Stimulated activated CD4-positive, alpha-beta T cell treated with anti-CD3 and anti-CD28 coated beads, Interleukin-4, amount 100 ng/mL, for 4 hours (primary cell): ENCODE measurements at places on chromosomes 16 and 17.

DNA sequence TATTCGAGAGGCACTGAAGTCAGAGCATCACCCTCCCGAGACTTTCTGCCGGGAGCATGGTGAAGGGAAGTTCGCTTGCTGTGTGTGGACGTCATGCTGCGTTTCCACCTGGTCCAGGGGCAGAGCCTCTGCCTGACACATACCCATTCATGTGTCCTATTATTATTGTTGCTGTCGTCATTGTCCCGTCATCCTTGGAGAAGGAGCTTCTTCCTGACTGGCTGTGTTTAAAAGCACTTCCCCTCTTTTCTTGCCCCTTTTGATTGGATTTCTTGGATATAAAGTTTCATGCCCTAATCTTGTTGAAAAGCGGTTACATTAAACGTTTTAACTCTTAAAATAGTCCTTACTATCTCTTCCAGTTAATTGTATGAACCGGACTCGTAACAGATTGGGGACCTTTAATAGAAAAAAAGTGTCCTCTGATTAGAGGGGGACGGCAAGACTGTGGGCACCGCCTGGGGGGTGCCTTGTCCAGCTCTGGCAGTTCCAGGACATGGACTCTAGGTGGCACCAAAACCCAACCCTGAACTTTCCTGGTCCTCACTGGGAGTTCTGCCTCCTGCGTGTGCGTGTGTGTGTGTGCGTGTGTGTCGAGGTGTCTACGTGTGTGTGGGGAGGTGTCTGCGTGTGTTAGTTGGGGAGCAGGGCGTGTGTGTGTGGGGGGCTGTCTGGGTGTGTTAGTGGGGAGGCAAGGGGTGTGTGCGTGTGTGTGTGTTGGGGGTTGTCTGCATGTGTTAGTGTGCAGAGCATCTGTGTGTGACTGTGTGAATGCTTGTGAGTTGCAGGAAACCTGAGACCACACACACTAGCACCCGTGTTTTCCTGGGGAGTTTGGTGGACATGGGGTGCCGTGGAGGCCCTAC lies 133.3 kb upstream of the CIBAR2 start:
- peak; percentile 38 for DNase-seq

GRCh38 chr16:69727916-69728270 lies 1.5 kb upstream of the NQO1 start:
- no peak for DNase-seq

GRCh38 chr16:14373406-14373805 lies 256.7 kb downstream of the PARN start:
- DNase-seq, result no peak

- DNase-seq, result no peak
Observed at GRCh38 chr17:77628035-77628434, 330.5 kb upstream of the TNRC6C start.

GRCh38 chr17:8087952-8088230 lies 375 bp upstream of the ALOX12B start:
- no peak for DNase-seq

GRCh38 chr17:33475594-33475993 lies 182.5 kb upstream of the ASIC2 start:
- DNase-seq, result no peak

DNA sequence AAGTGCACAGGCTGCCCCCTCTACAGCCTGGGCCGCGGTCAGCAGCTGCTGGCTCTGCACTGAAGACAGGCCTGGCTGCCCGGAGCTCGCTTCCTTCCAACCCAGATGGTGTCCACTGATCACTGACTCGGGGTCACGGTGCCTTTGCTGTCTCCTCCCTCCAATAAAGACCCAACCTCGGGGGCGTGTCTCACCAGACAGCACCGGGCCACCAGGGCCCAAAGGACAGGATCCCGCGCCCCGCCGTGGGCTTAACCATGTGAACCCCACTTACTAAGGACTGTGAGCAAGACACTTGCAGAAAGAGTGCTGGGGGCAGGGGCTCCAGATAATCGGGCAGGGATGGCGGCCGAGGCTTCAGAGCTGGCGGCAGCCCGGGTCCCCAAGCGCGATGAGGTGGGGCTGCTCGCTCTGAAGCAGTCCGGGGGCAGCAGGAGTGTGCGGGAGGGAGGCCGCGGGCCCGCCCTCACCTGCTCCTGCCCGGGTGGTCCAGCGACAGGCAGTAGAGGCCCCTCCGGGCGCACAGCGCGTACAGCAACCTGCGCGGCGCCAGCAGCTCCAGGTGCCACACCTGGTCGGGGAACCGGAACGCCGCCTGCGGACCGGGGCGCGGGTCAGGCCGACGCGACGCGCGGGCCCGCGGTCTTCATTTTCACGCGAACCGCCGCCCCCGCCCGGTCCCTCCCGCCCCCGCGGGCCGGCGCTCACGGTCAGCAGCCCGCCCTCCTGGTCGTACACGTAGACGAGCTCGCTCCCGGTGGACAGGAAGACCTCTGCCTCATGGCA lies 502 bp downstream of the FAAP100 start:
- no peak for DNase-seq

DNA sequence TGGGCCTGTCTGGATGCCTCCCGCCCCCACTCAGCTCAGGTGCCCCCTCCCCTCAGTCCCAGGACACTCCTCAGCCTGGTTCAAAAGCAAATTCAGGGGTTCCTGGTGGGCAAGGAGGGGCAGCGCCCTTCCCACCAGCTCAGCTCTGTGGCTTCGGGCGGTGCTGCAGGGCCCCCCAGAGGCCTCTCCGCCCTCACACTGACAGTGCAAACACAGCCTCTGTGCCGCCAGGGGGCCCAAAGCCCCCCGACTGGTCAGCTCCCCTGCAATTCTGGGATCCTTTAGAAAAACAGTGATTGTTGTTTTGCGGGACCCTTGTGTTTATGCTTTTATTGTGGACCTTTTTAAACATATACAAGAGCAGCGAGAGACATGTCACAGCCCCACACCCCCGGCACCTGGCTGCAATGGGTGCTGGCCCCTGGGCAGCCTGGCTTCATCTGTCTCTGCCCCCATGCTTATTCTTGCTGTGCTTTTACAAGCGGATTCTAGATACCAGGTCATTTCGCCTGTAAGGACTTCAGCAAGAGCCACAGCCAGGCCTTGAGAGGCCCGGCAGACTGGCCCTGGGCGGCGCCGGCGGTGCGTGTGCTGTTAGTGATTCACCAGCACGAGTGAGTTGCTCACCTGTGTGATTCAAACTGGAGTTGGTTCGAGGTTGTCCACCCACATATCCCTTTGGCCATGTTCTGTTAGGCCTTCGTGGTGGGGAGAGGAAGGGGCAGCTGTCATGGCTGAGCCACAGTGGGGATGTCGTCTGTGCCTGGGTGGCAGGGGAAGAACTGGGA lies 21.2 kb downstream of the ZNF469 start:
- DNase-seq, result no peak

DNA sequence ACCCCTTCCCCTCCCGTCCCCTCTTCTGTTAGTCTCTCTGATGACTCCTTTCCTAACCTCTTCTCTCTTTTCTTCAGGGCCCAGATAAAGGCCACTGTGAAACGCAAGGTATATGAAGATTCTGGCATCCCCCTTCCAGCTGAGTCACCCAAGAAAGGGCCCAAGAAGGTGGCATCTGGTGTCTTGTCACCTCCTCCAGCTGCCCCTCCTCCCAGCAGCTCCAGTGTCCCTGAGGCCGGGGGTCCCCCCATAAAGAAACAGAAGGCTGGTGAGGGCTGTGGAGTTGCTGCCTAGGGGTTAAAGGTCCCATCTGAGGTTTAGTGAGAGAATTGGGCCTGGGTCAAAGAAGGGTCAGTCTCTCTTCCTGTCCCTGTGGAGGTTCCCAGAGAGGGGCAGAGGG lies 4.0 kb downstream of the RNASEK start:
- DNase-seq, result no peak

GRCh38 chr16:64540434-64540833 lies 581.4 kb downstream of the CDH11 start:
- no peak for DNase-seq

- DNase-seq, result no peak
Observed at GRCh38 chr16:2771496-2772402, 5.3 kb downstream of the ELOB start.

DNA sequence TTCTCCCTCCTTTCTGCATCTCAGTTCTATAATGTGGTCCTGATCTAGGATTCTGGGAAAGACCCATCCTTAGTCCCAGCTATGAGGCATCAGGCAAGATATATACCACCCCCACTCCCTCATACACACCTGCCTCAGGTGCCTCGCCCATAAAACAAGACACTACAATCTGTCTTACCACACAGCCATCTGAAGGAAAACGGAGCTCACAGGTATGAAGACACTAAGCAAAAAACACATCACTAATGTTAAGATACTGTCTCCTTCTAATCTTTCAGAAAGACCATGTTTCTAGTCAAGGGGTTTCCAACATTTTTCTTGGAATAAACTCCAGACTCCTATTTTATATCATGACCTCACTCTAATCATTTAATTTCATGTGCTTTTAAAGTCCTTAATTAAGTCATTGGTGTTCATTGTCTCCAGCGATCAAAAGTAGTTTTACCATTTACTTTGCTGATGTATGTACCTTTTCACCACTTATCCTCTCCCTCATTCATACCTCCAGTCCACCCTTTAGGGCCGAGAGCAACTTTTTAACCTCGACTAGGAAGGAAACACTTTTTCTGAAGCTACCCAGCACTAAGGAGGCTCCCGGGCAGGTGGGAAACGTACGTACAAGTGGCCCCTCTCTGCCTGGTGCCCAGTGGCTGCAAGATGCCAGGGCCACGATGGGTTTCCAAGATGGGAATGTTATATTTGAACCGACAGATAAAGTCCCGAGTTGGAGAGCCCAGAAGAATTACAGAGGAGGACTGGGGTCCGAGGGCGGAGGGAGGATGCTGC lies 979 bp downstream of the MAP3K14 start:
- DNase-seq, result no peak

DNA sequence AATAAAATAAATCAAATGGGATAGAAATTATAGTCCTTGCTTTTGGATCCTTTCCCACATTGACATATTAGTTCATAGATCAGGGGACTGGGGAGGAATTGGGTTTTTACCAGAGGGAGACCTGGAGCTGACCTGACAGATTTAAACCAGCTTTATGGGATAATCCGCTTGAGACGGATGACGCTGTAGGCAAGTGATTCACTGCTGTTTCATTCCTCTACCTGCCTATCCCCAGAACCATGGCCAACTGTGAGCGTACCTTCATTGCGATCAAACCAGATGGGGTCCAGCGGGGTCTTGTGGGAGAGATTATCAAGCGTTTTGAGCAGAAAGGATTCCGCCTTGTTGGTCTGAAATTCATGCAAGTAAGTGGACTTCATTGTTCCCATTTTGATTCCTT lies 2.1 kb downstream of the NME1 start:
- no peak for DNase-seq

- DNase-seq, result no peak
Observed at GRCh38 chr16:476039-476438, 50.6 kb downstream of the RAB11FIP3 start.

DNA sequence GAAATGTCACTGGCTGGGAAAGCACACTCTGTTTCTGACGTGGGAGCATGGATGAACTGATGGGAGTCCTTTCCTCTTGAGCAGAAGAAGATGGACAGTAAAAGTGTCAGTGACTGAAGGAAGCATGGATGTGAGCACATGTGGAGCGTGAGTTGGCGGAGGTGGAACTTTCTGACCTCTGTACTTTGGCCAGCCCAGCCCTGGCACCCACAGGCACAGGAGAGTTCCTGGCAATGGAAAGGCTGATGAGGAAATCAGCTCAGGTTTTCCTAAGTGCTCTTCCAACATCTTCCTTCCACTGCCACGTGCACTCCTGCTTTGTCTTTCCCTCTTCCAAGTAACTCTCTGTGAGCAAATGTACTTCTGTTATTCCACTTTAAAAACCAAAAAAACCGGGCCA lies 276.8 kb downstream of the NTN1 start:
- no peak for DNase-seq

GRCh38 chr17:55570391-55570790 lies 59.1 kb upstream of the SMIM36 start:
- DNase-seq, result no peak

DNA sequence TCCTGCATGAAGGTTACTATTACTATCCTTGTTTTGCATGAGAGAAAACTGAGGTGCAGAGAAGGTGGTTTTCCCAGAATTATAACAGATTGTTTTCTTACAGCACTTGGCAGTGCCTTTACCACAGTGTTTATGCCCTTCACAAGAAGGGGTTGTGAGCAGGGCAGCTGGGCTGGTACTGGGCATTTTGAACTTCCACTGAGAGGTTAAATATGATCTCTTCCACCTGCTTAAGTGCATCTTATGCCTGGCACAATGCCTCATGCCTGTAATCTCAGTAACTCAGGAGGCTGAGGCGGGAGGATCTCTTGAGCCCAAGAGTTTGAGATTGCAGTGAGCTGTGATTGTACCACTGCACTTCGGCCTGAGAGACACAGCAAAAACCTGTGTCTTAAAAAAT lies 36.2 kb downstream of the NDE1 start:
- no peak for DNase-seq

DNA sequence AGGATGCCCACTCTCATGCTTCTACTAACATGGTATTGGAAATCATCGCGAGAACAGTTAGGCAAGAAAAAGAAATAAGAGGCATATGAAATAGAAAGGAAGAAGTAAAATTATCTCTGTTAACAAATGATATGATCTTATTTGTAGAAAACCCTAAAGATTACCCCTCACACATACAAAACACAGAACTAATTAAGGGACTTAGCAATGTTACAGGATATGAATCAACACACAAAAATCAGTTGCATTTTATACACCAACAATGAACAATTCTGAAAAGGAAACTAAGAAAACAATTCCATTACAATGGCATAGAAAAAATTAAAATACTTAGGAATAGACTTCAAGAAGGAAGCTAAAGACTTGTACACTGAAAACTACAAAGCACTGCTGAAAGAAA lies 2.7 kb upstream of the CAPNS2 start:
- DNase-seq, result no peak

DNA sequence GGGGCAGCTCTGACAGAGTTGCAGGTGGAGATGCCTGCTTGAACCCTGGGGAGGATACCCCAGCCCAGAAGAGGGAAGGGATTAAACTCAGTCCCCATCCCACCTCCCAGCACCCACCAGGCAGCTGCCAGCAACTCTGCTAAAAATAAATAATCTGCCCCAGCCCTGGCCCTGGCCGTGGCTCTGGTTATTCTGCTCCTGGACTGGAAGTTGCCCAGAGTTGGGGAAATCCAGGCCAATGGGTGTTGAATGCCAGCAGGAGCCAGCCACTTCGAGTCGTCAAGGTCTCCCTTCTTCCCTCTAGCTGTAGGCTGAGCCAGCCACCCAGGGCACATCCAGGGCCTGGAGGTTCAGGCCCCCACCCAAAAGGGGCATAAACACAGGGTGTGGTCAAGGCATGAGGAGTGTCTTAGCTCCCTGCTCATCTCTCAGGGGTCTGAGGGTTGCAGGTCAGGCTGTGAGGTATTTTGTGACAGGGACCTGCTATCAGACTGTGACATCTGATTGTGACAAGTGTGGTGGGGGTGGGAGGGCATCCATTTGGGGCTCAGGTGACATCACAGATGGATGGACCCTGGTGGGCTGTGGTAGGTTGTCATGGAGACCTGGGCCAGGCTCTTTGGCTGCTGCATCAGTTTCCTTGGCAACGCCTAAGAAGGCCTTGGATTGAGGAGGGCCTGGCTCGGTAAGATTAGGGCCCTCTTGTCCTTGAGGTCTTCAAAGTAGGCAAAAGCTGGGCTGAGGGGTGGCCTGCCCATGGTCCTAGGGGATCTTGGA lies 1.0 kb upstream of the RRAD start:
- DNase-seq, result no peak

- DNase-seq, result no peak
Observed at GRCh38 chr16:31329671-31330552, 25.1 kb upstream of the ITGAX start.
